ENCODE measurements at places on chromosomes 12 and 14.

- DNase-seq: peak; percentile 54
- H3K27ac ChIP-seq: peak overlapping the region; percentile 95
- no peak overlapping the region for H3K4me3 ChIP-seq
- H3K36me3 ChIP-seq: no peaks in the 10 kb centered on the region
Measured at GRCh38 chr14:100286484-100287191, 19.6 kb downstream of the SLC25A29 start.

- no peak for DNase-seq
- no peaks in the 10 kb centered on the region for H3K4me1 ChIP-seq
- no peak overlapping the region for H3K27ac ChIP-seq
- no peaks in the 10 kb centered on the region for H3K36me3 ChIP-seq
- no peak overlapping the region for H3K4me3 ChIP-seq
Measured at GRCh38 chr12:127909041-127909440, 357.9 kb upstream of the TMEM132C start.

DNA sequence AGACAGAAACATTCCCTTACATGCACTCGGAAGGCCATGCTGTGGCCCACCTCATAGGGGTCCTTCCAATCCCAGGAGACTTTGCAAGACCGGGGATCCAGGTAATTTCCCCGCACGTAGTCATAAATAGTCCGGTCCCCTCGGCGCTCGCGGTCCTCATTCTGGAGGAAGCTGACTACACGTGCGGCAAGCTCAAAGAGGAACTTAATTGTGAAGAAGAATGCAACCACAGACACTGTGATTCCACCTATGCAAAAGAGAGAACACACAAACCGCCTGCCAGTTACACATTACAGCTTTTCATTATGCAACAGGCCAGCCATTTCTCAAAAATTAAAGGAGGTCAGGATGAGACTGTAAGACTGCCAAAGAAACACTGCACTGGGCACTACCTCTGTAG, 28.4 kb downstream of the AREL1 start:
- H3K27ac ChIP-seq: no peak overlapping the region
- no peak for DNase-seq
- no peaks in the 10 kb centered on the region for H3K36me3 ChIP-seq
- H3K4me1 ChIP-seq: no peaks in the 10 kb centered on the region
- no peak overlapping the region for H3K4me3 ChIP-seq

DNA sequence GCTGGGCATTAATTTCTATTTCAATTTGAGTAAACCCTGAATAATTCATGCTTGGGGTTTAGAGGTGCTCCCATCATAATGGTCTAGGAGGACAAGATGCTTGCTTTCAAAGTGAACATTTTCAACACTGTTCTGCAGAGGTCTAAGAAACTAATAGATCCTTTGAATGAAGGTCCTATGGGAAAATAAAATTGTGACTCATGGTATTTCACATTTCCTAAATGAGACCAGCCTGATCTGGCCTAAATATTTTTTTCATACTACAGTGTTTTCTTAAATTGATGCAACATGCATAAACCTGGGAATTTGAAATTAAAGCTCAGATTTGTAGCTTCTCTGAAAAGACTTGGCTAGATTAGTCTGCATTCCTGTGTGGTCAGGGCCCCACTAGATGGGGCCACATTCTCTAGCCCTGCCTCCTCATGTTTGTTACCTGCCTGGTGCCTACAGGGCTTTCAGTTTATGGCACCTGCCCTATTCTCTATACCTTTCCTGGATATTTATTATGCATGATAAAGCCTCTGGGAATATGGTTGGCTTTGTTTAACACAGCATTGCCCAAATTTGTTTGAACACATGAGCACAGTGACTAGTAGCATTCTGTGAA, 112.7 kb downstream of the METTL25 start:
- H3K4me1 ChIP-seq: no peaks in the 10 kb centered on the region
- no peaks in the 10 kb centered on the region for H3K27me3 ChIP-seq
- no peak overlapping the region for H3K27ac ChIP-seq
- DNase-seq: no peak

GRCh38 chr14:78758333-78758732, 588.2 kb downstream of the NRXN3 start:
- H3K36me3 ChIP-seq: no peaks in the 10 kb centered on the region
- DNase-seq: no peak
- H3K4me3 ChIP-seq: no peak overlapping the region
- H3K27me3 ChIP-seq: no peaks in the 10 kb centered on the region

- H3K27me3 ChIP-seq: no peaks in the 10 kb centered on the region
- DNase-seq: no peak
- H3K27ac ChIP-seq: no peak overlapping the region
- no peaks in the 10 kb centered on the region for H3K4me1 ChIP-seq
Measured at GRCh38 chr14:106083082-106083481, 556.7 kb downstream of the TMEM121 start.

GRCh38 chr12:41473441-41473840, 285.3 kb downstream of the PDZRN4 start:
- no peak overlapping the region for H3K27ac ChIP-seq
- H3K4me3 ChIP-seq: no peak overlapping the region
- H3K27me3 ChIP-seq: no peaks in the 10 kb centered on the region
- H3K4me1 ChIP-seq: no peaks in the 10 kb centered on the region
- no peaks in the 10 kb centered on the region for H3K36me3 ChIP-seq
- no peak for DNase-seq
